ENCODE measurements at places on chromosomes 1 and 21.

- no peak overlapping the region for H3K27ac ChIP-seq
- H3K4me3 ChIP-seq, result no peak overlapping the region
- no peaks in the 10 kb centered on the region for H3K27me3 ChIP-seq
These were observed 340.1 kb downstream of the SETD4 start for GRCh38 chr21:35720208-35720731.

- no peak overlapping the region for H3K27ac ChIP-seq
- no peak overlapping the region for H3K4me3 ChIP-seq
- no peaks in the 10 kb centered on the region for H3K36me3 ChIP-seq
- no peaks in the 10 kb centered on the region for H3K4me1 ChIP-seq
These were observed 18.6 kb downstream of the ACTL8 start for GRCh38 chr1:17773591-17774326.

DNA sequence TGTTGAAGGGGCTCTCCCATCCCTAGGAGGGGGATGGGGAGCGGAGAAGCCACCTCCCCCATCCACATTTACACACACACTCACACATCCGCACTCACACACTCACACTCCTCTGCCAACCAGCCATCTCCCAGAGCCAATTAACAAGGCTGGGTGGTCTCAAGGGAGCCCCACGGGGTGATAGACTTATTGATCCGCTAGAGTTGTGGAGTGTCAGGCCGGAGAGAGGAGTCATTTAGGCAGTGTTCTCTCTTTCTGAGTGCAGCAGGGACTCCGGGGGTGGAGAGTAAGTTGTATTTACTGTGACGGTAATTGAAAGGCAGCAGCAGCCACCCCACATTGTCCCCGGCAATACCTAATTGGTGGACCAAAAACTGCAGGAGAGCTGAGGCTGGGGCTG, 61.6 kb downstream of the KLHDC7A start:
- H3K27ac ChIP-seq, result no peak overlapping the region
- no peak for DNase-seq
- H3K27me3 ChIP-seq, result peaks cover 64% of the 10 kb centered on the region
- no peaks in the 10 kb centered on the region for H3K4me1 ChIP-seq
- no peaks in the 10 kb centered on the region for H3K36me3 ChIP-seq
- no peak overlapping the region for H3K4me3 ChIP-seq

- peaks cover 14% of the 10 kb centered on the region for H3K4me1 ChIP-seq
- no peaks in the 10 kb centered on the region for H3K36me3 ChIP-seq
- no peaks in the 10 kb centered on the region for H3K27me3 ChIP-seq
- no peak overlapping the region for H3K27ac ChIP-seq
These were observed 183.6 kb downstream of the DYRK1A start for GRCh38 chr21:37550157-37550556.
